ENCODE measurements at places on chromosomes 16 and 17. TPM values are rescaled to one million over a fixed set of nuclear protein-coding genes. Genes with fewer than 3 reads are reported as not detected.

The C1QBP gene
- 210 TPM for total RNA-seq

The TP53TG3B gene
- total RNA-seq = not detected

The LIMD2 gene
- total RNA-seq = 111 TPM

The KRT13 gene
- not detected for total RNA-seq

The CTDNEP1 gene
- 123 TPM for total RNA-seq

GRCh38 chr16:84810518-84811273 is 9.1 kb upstream of the CRISPLD2 start:
- no peaks in the 10 kb centered on the region for H3K4me1 ChIP-seq
- H3K27me3 ChIP-seq = no peaks in the 10 kb centered on the region
- no peaks in the 10 kb centered on the region for H3K36me3 ChIP-seq
- H3K4me3 ChIP-seq = no peak overlapping the region
- no peak overlapping the region for H3K27ac ChIP-seq

- H3K27me3 ChIP-seq = no peaks in the 10 kb centered on the region
- no peaks in the 10 kb centered on the region for H3K36me3 ChIP-seq
- no peak overlapping the region for H3K4me3 ChIP-seq
- no peaks in the 10 kb centered on the region for H3K4me1 ChIP-seq
- H3K27ac ChIP-seq = no peak overlapping the region
These were observed 15.0 kb downstream of the CNTNAP4 start for GRCh38 chr16:76292218-76292617.

DNA sequence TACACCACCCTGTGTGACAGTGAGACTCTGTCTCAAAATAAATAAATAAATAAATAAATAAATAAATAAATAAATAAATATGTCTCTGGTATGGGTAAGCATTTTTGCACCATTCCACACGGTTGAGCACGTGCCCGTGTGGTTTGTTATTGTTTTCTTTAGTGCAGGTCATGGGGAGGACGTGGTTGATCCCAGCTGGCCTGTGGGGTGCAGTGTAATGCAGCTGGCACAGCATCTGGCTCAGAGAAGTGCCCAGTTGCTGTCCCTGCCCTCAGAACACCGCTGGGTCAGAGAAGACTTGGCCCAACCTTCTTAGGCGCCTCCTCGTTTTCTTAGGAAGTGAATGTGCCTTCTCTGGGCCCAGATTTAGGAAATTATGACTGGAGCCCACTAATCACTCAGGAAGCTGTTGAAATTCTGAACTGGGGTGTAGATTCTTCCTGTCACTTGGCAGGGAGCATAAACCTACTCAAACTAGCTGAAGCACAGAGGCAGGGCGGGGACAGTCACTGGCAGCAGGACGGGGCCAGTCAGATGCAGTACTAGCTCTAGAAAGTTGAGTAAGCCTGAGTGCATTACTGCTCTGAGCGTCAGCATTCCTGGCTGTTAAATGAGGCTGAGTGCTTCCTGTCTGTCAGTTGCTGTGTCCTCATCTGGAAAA is 85.9 kb downstream of the SNX29 start:
- no peak for DNase-seq
- H3K27me3 ChIP-seq = no peaks in the 10 kb centered on the region
- H3K4me3 ChIP-seq = no peak overlapping the region
- H3K27ac ChIP-seq = no peak overlapping the region
- H3K36me3 ChIP-seq = no peaks in the 10 kb centered on the region

DNA sequence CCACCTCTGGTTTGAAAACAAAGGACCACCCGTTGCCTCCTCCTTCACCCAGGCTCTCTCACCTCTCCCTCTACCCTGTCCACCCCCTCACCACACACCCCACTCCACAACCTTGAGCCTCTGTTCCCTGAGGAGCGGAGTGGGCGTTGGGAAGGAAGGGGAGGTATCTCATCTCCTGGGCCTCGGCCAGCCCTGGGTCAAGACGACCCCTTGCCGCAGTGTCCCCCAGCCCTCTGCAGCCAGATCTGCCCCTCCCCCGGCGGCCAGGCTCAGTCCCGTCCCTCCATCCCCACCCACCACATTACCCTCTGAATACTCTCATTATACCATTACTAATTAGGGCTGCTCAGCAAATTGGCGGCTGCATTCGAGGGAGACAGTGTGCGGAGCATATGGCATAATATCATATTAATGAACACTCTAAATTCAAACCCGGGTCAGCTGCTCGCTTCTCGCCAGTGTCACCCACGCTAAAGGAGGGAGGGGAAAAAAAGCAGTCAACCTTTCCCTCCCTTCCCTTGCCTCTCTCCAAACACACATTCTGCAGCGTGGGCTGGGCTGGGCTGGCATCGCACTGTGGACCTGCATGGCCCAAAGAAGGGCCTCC is 123.2 kb upstream of the LHX1 start:
- no peaks in the 10 kb centered on the region for H3K36me3 ChIP-seq
- H3K27ac ChIP-seq = no peak overlapping the region
- H3K4me3 ChIP-seq = no peak overlapping the region
- H3K4me1 ChIP-seq = peaks cover 14% of the 10 kb centered on the region
- DNase-seq = peak; percentile 51
- H3K27me3 ChIP-seq = peaks cover 14% of the 10 kb centered on the region

- DNase-seq = no peak
- H3K36me3 ChIP-seq = no peaks in the 10 kb centered on the region
- H3K27ac ChIP-seq = peak overlapping the region; percentile 16
- H3K27me3 ChIP-seq = no peaks in the 10 kb centered on the region
- no peaks in the 10 kb centered on the region for H3K4me1 ChIP-seq
- H3K4me3 ChIP-seq = no peak overlapping the region
These were observed 40.1 kb downstream of the PEMT start for GRCh38 chr17:17551361-17551760.

DNA sequence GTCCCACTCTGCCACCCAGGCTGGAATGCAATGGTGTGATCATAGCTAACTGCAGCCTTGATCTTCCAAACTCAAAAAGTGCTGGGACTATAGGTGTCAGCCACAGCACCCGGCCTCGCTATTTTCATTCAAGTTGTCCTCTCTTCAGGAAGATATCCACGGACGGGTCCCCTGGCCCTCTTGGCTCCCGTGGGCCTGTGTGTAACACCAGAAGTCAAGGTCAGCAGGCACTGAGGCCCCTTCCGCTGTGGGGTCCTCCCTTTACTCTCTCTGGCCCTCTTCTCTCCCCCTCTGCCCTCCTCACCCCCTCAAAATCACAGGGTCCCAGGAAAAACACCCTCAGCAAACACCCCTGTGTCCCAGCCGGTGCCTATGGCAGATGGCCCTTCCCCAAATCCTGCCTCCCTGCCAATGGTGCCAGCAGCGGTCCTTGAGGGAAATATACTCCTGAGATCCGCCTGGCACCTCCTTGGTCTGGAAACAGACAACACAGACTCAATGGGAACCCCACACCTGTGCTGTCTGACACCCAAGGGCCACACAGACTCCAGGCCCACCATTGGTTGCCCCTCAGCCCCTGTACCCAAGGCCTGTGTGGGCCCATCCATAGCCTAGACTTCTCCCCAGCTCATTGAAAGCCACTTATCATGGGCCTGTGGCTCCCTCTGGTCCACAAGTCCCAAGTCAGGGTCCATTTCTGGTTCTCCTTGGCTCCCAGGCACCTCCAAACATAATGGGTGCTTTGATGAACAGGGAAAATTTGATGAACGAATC is 221.5 kb downstream of the ZNF423 start:
- H3K27me3 ChIP-seq = no peaks in the 10 kb centered on the region
- peaks cover 6% of the 10 kb centered on the region for H3K36me3 ChIP-seq
- no peak overlapping the region for H3K4me3 ChIP-seq
- H3K4me1 ChIP-seq = no peaks in the 10 kb centered on the region
- H3K27ac ChIP-seq = peak overlapping the region; percentile 22
